ENCODE measurements at places on chromosomes 3 and 15. TPM values are rescaled to one million over a fixed set of nuclear protein-coding genes. Genes with fewer than 3 reads are reported as not detected.

- DNase-seq: no peak
These were observed 164.8 kb downstream of the SYNPR start for GRCh38 chr3:63442918-63443317.

GRCh38 chr3:25454005-25454927 is 26.2 kb downstream of the RARB start:
- no peak for DNase-seq

DNA sequence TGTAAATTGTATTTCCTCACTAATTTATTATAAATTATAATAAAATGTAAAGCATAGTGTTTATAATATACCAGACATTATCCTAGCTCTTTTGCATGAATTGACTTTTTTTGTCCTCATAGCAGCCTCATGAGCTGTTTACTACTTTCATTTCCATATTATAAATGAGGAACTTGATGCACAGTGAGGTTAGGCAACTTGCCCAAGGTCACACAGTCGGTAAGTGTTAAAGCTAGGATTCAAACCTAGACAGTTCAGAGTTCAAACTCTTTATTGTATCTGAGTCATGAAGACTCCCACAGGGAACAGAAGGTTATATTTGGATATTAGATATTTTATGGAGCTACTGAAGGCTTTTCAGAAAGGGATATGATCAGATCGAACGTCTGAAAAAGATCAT is 322.2 kb upstream of the SATB1 start:
- DNase-seq: no peak

The REC114 gene
- total RNA-seq: not detected

GRCh38 chr15:63967616-63968015 is 78.7 kb downstream of the DAPK2 start:
- DNase-seq: no peak

DNA sequence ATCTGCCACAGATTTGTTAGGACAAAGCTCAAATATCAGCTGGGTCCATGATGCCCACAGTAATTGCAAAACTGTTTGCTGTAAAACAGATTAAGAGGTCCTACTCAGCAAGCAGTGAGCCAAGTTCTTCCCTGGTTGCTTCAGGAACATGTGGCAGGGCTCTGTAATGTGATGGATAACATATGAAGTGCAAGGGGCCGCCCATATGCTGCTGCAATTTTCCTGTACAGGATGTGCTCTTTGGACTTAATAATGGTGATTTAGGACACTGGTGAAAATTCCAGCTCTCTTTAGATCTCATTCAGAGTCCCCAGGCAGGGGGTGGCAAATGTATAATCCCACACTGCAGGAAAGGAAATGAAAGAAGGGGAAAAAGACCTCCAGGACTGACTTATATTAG is 289.4 kb downstream of the LSAMP start:
- no peak for DNase-seq

DNA sequence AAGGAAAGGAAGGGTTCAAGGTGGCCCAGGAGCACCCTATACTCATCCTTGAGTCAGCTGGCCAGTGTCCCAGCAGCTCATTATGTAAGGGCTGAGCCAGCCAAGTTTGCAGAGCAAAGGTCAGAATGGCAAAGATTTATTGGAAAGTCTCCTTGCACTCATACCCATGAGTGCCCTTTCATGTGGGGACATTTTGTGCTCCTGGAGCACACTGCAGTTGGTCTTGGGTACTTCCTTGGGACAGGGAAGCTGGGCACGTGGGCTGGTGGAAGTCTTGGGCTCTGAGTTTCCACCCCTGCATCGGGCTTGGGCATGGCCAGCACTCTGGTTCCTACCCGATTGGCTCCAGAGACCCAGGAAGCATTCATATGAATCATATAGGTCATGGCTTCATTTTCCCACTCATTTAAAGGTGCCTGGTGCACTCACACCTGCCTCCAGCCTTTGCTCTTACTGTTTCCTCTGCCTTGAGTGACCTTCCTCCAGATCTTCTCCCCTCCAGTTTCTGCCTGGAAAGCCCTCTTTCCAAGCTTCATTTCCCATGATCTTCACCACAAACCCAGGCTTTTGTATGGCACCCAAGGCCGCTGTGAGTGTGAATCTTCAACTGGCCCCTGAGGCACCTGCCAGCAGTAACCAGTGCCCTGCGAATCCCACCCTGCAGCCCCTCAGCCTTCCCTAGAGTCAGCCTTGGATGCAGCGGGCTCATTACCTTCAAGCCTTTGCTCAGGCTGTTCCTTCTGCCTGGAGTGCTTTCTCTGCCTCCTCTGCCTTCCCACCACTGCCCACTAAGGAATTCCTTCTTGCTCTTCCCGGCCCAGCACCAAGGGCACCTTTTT is 10.5 kb upstream of the PRKCD start:
- no peak for DNase-seq

The GHRL gene
- 0.54 TPM for total RNA-seq

The SAMMSON gene
- 3.4 TPM for total RNA-seq

All from thoracic aorta (tissue), 2 donors.